ENCODE measurements at places on chromosomes 2 and 18. TPM values are rescaled to one million over a fixed set of nuclear protein-coding genes. Genes with fewer than 3 reads are reported as not detected.

TDRD15 gene
- total RNA-seq, result not detected

STARD6 gene
- 0.88 TPM for total RNA-seq

SERPINB13 gene
- total RNA-seq, result not detected

SPP2 gene
- total RNA-seq, result not detected

CD302 gene
- 22.5 TPM for total RNA-seq

DNA sequence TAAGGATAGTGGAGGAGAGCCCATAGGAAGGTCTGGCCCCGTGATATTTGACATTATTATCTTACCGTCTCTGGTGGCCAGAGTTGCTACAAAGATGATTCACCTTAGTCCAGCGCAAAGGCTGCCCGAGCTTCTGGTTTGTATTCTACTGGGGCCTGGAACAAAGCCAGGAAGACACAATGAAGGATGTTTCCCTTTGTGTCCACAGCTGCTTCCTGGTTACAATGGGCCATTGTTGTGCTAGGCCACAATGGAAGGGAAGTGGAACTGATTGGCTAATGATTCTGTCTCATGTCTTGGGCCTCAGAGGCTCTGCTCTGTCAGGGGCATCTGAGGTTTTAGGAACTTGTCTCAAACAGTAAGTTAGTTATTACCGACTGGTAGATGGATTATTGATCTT is 132.2 kb downstream of the TDRD15 start:
- DNase-seq, result peak; percentile 11

GRCh38 chr18:31233621-31234275 is 71.1 kb upstream of the DSC1 start:
- DNase-seq, result no peak

GRCh38 chr18:27976806-27977408 is 200.0 kb downstream of the CDH2 start:
- DNase-seq, result no peak

DNA sequence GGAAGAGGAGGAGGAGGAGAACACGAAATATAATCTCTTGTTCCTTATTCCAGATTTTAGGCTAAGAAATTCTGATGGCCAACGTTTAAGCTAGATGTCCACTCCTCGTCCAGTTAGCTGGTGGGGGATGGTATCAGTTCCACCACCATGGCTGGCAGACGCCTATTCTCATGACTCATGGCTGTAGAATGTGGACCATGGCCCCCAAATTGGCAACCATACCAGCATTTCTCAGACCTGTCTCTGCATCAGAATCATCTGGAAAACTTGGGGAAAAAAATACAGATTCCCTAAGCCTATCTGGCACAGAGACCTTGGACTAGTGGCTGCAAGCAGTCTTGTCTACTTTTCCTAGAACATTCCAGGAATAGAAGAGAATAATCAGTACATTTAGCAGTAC is 267.7 kb upstream of the SIX2 start:
- DNase-seq, result peak; percentile 80

GRCh38 chr2:199465988-199466691 is 8.4 kb upstream of the SATB2 start:
- DNase-seq, result no peak

DNA sequence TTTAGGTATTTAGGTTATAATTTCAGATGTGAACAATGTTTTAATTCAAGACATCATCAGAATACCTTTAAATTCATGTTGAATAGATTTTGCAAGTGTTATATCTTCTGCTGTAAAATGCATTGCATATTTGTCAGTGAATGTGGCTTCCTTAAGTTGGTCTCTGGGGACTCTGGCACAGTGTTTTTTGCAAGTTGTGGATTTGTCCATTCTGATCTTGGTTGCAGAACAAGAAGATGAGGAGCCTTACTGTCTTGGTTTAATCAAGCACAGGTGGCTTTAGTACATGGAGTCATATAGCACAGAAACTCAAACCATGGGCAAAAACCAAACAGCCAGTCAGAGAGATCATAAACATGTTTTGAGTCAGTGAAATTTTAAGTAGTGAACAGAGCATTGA is 135.7 kb downstream of the ARHGAP28 start:
- DNase-seq, result no peak

DNA sequence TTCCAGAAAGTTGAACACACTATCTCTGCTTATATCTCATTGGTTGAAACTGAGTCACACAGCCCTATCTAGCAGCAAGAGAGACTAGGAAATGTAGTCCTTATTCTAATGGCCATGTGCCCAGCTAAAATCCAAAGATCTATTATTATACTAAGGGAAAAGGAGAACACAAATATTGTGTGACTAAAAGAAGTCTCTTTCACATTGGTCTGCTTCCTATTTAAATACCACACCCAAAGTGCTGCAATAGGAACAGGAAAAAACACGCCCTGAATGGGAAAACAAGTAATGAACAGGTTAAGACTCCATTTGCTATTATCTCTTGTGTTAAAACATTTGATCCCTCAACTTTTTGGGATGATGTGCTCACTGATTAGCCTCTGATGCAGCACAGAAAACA is 86.8 kb upstream of the BARD1 start:
- DNase-seq, result no peak

DNA sequence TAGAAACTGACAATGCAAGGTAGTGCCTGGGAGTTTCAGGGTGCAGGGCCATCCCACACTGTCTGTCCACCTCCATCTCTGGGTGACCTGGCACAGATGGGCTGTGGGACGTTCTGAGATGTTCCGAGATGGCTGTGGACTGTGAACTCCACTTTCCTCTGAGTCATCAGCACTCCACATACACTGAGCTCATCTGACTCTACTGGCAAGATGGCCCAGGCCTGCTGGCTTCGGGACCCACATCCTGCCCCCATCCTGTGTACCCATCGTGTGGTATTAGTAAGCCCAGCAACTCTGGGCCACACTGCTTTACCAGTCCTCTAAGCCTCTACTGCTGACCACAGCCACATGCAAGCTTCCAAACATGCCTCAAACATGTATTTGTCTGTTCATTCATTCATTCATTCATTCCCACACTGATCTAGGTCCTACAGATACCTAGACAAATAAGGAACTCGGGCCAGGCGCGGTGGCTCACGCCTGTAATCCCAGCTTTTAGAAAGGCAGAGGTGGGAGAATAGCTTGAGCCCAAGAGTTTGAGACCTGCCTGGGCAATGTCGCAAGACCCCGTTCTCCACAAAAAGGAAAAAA is 124.8 kb upstream of the CXCR4 start:
- peak; percentile 38 for DNase-seq

DNA sequence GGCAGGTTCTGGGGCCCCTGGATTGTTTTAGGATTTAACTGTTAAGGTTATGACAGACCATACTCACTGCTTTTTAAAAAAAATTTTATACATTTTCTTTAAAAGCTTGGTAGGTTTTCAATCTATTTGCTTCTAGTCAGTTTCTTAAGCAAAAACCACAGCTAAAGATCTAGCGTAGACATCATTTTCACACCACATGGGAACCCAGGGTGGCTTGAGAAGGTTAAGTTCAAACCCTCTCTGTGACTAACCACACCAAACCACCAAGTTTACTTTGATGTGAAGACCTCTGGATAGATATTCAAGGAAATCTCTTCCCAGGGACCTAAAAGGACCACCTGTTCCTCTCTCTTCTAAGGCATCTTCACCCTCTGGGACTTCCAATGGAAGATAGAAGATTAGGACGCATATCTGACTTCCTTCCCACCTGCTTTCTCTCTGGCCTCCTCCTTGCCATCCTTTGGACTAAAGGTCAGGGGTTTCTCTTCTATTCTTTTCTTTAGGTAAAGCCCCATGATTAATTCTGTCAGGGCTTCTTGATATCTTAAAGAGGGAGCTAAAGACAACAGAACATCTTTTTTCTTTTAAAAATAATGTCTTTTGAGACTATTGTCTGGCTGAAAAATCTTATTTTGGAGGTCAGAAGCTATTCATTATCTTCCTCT is 32.3 kb downstream of the FOSL2 start:
- no peak for DNase-seq

DNA sequence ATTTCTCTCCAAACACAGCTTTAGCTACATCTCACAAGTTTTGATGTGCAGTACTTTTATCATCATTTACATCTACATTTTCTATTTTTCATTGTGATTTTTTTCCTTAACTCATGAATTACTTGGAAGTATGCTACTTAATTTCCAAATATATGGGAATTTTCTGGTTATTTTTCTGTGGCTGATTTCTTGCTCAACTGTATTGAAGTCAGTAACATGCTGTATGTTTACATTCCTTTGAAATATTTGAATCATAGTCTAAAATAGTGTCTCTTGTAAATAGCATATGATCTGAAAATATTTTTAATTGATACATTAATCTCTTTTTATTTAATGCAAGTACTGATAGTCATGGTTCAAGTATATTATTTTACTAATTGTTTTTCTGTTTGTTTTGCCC is 26.0 kb upstream of the GALNT5 start:
- DNase-seq, result no peak

DNA sequence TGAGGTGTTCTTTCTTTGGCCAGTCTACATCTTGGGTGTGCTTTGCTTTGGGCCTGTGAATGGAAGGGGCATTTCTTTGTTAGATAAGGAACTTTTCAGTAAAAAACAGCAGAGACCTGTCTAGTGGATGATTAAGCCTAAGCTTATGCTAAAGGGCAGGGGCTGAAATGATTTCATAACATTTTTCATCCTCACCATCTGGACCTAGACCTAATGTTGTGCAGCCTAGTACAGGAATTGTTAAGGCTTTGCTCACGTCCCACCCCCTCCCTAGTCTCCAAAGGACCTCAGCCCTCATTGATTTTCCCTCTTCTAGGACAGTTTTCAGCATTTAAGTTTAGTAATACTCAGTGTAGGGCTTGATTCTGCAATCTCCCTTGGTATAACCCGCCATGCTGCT is 111.8 kb downstream of the PRKCE start:
- DNase-seq, result no peak

- peak; percentile 71 for DNase-seq
These were observed 197.4 kb downstream of the SH3BP4 start for GRCh38 chr2:235149240-235149659.
